CD8-positive, alpha-beta memory T cell (primary cell): ENCODE measurements at places on chromosomes 1 and 21. TPM values are rescaled to one million over a fixed set of nuclear protein-coding genes. Genes with fewer than 3 reads are reported as not detected.

GRCh38 chr1:226990133-226990716, 50.1 kb downstream of the COQ8A start:
- no peak overlapping the region for H3K4me3 ChIP-seq
- DNase-seq, result no peak
- peaks cover 6% of the 10 kb centered on the region for H3K4me1 ChIP-seq
- H3K27me3 ChIP-seq, result no peaks in the 10 kb centered on the region
- H3K27ac ChIP-seq, result peak overlapping the region; percentile 41

DNA sequence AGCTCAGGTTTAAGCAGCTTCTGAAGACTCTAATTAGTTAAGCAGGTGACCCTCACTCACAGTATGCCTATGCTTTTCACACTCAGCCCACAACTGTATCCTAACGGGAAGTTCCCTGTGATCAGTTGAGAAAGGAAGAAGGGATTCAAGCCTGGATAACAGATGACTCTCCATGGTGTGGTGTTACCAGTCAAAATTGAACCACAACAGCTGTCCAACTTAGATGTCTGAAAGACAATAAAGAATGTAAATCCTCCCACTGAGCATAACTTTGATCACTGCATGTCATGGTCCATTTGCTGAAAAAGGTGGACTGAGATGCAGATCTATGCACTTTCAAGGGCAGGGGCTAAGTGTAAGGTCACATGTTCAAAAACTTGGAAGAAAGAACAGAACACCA, 32.3 kb upstream of the DIPK1A start:
- no peaks in the 10 kb centered on the region for H3K27me3 ChIP-seq
- no peak overlapping the region for H3K27ac ChIP-seq
- peaks cover 51% of the 10 kb centered on the region for H3K4me1 ChIP-seq
- no peak for DNase-seq
- H3K4me3 ChIP-seq, result no peak overlapping the region
- H3K36me3 ChIP-seq, result no peaks in the 10 kb centered on the region

Gene CR1L
- total RNA-seq, result not detected

Gene DR1
- total RNA-seq, result 114 TPM

GRCh38 chr1:244917073-244917670, 52.8 kb upstream of the HNRNPU start:
- DNase-seq, result no peak
- peaks cover 5% of the 10 kb centered on the region for H3K4me1 ChIP-seq
- no peaks in the 10 kb centered on the region for H3K36me3 ChIP-seq
- no peak overlapping the region for H3K27ac ChIP-seq
- no peaks in the 10 kb centered on the region for H3K27me3 ChIP-seq
- H3K4me3 ChIP-seq, result no peak overlapping the region

- no peaks in the 10 kb centered on the region for H3K36me3 ChIP-seq
- DNase-seq, result no peak
- no peaks in the 10 kb centered on the region for H3K4me1 ChIP-seq
- H3K4me3 ChIP-seq, result no peak overlapping the region
- no peaks in the 10 kb centered on the region for H3K27me3 ChIP-seq
- H3K27ac ChIP-seq, result no peak overlapping the region
Measured at GRCh38 chr1:79663916-79664315, 657.4 kb upstream of the ADGRL4 start.

GRCh38 chr1:177209357-177209756, 38.6 kb downstream of the BRINP2 start:
- no peaks in the 10 kb centered on the region for H3K36me3 ChIP-seq
- H3K4me3 ChIP-seq, result no peak overlapping the region
- no peaks in the 10 kb centered on the region for H3K4me1 ChIP-seq
- no peak for DNase-seq
- no peak overlapping the region for H3K27ac ChIP-seq

GRCh38 chr21:27104846-27105431, 138.1 kb upstream of the ADAMTS5 start:
- no peak overlapping the region for H3K27ac ChIP-seq
- H3K4me3 ChIP-seq, result no peak overlapping the region
- no peak for DNase-seq

- no peak overlapping the region for H3K27ac ChIP-seq
- no peaks in the 10 kb centered on the region for H3K27me3 ChIP-seq
- H3K36me3 ChIP-seq, result peaks cover 18% of the 10 kb centered on the region
- H3K4me1 ChIP-seq, result no peaks in the 10 kb centered on the region
- no peak overlapping the region for H3K4me3 ChIP-seq
Measured at GRCh38 chr21:32653326-32653901, 41.2 kb upstream of the CFAP298 start.

Gene HFM1
- total RNA-seq, result not detected

GRCh38 chr1:53860967-53861411, 22.9 kb upstream of the NDC1 start:
- no peaks in the 10 kb centered on the region for H3K4me1 ChIP-seq
- H3K4me3 ChIP-seq, result no peak overlapping the region
- peaks cover 12% of the 10 kb centered on the region for H3K36me3 ChIP-seq
- H3K27me3 ChIP-seq, result no peaks in the 10 kb centered on the region

GRCh38 chr1:50633465-50633864, 210.2 kb upstream of the DMRTA2 start:
- no peak for DNase-seq
- H3K4me3 ChIP-seq, result no peak overlapping the region
- no peaks in the 10 kb centered on the region for H3K27me3 ChIP-seq
- no peaks in the 10 kb centered on the region for H3K36me3 ChIP-seq
- H3K4me1 ChIP-seq, result no peaks in the 10 kb centered on the region

Gene PDPN
- 0.20 TPM for total RNA-seq

GRCh38 chr21:29748391-29749167, 191.2 kb downstream of the GRIK1 start:
- H3K36me3 ChIP-seq, result no peaks in the 10 kb centered on the region
- no peak overlapping the region for H3K4me3 ChIP-seq
- no peak overlapping the region for H3K27ac ChIP-seq
- H3K27me3 ChIP-seq, result no peaks in the 10 kb centered on the region
- DNase-seq, result no peak
- no peaks in the 10 kb centered on the region for H3K4me1 ChIP-seq

- no peaks in the 10 kb centered on the region for H3K27me3 ChIP-seq
- H3K4me3 ChIP-seq, result no peak overlapping the region
- DNase-seq, result no peak
- H3K36me3 ChIP-seq, result no peaks in the 10 kb centered on the region
- H3K4me1 ChIP-seq, result no peaks in the 10 kb centered on the region
Measured at GRCh38 chr1:222167896-222168295, 380.0 kb downstream of the HHIPL2 start.

Gene STYXL2
- total RNA-seq, result not detected

DNA sequence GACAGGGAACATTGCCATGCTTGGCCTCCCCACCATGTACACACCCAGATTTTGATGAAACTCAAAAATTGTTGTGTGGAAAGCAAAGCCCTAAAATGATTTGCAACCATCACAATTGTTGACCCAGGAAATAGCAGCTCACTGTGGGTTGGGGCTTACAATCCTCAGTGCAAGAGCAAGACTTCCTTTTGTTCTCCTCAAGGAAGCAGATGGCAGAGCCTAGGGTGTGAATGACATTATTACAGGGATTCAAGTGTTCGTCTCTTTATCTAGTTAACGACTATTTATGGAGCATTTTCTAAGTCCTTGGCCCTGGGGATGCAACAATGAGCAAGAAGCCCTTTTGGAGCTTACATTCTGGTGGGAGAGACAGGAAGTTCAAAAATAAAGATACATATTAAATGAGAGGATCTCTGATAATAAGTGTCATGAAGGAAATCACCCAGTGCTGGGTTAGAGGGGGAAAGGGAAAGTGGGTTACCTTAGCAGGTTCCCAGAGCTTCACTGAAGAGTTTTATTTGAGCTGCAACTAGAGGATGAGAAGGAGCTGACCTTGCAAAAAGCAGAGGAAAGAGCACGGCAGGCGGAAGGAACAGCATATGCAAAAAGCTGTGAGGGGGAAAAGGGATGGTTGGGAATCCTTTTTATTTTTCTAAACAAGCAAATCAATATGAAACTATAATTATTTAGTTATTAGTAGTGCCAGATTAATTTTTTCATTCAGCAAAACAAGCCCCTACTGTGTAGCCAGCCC, 38.5 kb upstream of the ID3 start:
- H3K36me3 ChIP-seq, result no peaks in the 10 kb centered on the region
- H3K4me1 ChIP-seq, result peaks cover 100% of the 10 kb centered on the region
- no peak for DNase-seq

Gene DYNLT5
- not detected for total RNA-seq

Gene KRTAP19-2
- total RNA-seq, result not detected

Gene PPIAL4G
- total RNA-seq, result 0.44 TPM

Gene TMPRSS2
- not detected for total RNA-seq

Gene CYP4A11
- not detected for total RNA-seq

GRCh38 chr21:44427241-44428120, 27.8 kb upstream of the LRRC3 start:
- no peaks in the 10 kb centered on the region for H3K36me3 ChIP-seq
- DNase-seq, result no peak
- H3K4me3 ChIP-seq, result no peak overlapping the region
- H3K27me3 ChIP-seq, result no peaks in the 10 kb centered on the region
- no peak overlapping the region for H3K27ac ChIP-seq

Gene DHCR24
- 54.6 TPM for total RNA-seq

- no peaks in the 10 kb centered on the region for H3K27me3 ChIP-seq
- H3K36me3 ChIP-seq, result no peaks in the 10 kb centered on the region
- no peak overlapping the region for H3K4me3 ChIP-seq
- no peak overlapping the region for H3K27ac ChIP-seq
- DNase-seq, result no peak
- H3K4me1 ChIP-seq, result no peaks in the 10 kb centered on the region
Measured at GRCh38 chr1:174769961-174770549, 229.7 kb upstream of the CACYBP start.

DNA sequence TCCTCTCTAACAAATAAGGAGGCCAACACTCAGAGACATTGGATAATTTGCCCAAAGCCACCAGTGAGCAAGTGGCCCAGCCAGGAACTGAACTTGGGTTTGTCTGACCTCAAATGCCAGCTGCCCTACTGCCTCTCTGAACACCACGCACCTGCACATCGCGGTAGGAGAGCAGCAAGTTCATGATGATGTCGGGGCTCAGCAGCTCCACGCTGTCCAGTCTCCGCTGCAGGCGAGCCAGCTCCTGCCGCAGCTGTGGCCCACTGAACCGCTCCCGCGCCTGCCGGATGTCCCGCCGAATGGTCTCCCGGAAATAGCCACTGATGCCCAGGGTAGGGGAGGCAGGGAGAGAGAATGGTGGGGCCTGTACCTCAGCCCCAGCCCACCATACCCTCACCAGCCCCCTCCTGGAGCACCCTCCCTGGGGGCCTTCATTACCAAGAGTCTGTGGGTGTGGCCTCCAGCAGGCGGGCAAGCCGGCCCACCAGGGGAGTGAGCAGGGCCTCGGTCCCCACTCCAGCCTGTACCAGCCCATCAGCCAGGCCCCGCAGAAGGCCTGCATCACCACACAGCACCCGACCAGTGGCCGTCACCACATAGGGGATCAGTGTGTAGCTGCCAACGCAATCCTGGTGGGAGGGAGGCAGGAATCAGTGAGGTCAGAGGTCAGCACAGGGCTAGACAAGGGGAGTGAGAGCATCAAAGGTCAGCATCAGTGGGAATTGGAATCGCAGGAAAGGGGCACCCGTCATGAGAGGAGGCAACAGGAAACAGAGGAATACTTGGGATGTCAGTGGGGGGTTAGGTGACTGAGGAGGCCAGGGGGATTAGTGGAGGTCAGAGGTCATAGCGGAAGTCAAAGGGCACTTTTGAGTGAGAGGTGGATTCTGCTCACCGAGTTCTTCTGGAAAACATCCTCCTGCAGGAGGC, 2.7 kb downstream of the MAP3K6 start:
- peaks cover 30% of the 10 kb centered on the region for H3K4me1 ChIP-seq
- no peak overlapping the region for H3K4me3 ChIP-seq
- H3K27ac ChIP-seq, result no peak overlapping the region
- no peaks in the 10 kb centered on the region for H3K27me3 ChIP-seq
- H3K36me3 ChIP-seq, result no peaks in the 10 kb centered on the region

DNA sequence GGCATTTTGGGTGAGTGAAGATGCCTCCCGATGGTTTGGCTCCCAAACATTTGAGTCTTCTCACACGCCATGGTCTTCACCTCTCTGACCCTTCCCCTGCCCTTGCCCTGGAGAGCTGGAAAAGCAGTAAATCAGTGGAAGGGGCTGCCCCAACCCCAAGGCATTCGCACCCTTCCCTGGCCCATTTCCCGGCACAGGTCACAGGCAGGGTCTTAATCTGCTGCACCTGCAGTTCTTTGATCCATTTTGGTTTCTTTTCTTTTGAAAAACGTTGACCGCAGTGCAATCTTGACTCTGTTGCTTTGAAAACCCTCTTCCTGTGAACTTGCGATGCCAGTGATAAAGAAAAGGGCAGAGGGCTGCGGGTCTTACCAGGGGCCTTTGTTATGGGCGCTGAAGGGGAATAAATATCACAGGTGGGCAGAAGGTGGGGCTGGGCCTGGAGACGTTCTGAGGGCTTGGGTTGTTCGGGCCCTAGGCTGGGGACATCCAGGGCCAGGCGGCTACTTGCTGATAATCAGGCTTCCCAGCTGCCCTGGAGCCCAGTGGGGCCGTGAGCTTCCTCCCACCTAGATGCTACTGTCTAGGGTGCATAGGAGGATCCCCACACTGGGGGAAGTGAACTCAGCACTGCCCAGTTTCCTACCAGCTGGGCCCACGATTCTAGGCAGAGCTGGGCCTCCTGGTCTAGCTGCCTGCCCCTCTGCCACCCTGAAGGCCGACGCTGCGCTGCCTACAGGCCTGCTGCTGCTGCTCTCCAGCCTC, 38.6 kb upstream of the EPS8L3 start:
- peaks cover 77% of the 10 kb centered on the region for H3K4me1 ChIP-seq
- peak; percentile 19 for DNase-seq
- H3K4me3 ChIP-seq, result peak overlapping the region; percentile 48
- no peaks in the 10 kb centered on the region for H3K27me3 ChIP-seq
- H3K36me3 ChIP-seq, result no peaks in the 10 kb centered on the region

GRCh38 chr1:206841609-206842323, 23.7 kb upstream of the IL20 start:
- no peak overlapping the region for H3K27ac ChIP-seq
- H3K36me3 ChIP-seq, result no peaks in the 10 kb centered on the region
- no peaks in the 10 kb centered on the region for H3K27me3 ChIP-seq
- H3K4me1 ChIP-seq, result no peaks in the 10 kb centered on the region
- DNase-seq, result no peak

Gene NBPF3
- total RNA-seq, result 5.5 TPM

DNA sequence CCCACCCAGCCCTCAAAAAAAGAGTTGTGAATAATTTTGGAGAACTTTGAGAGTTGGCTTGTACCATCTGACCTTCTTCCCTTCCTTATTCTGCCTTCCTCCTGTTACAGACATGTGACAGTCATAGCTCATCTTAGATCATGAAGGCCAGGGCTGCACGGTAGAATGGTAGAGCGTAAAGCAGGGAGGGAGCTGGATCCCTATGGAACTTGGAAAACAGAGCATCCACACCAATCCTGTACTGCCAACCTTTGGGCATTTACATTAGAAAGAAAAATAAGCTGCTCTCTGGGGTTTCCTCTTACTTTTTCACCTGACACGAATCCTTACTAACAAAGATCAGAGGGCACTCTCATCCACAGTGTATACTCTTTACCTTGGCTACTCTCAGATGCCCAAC, 121.5 kb downstream of the GPR52 start:
- DNase-seq, result no peak
- H3K27ac ChIP-seq, result no peak overlapping the region
- no peaks in the 10 kb centered on the region for H3K36me3 ChIP-seq

- H3K27me3 ChIP-seq, result no peaks in the 10 kb centered on the region
- no peak overlapping the region for H3K27ac ChIP-seq
- no peaks in the 10 kb centered on the region for H3K36me3 ChIP-seq
Measured at GRCh38 chr1:153087652-153088051, 6.7 kb downstream of the SPRR2E start.

- no peaks in the 10 kb centered on the region for H3K36me3 ChIP-seq
- H3K4me1 ChIP-seq, result no peaks in the 10 kb centered on the region
- H3K4me3 ChIP-seq, result no peak overlapping the region
- no peak for DNase-seq
Measured at GRCh38 chr1:4000811-4001251, 100.8 kb upstream of the C1orf174 start.

Gene NLRP3
- total RNA-seq, result 1.8 TPM

- no peak overlapping the region for H3K27ac ChIP-seq
- H3K36me3 ChIP-seq, result no peaks in the 10 kb centered on the region
- DNase-seq, result no peak
- H3K4me3 ChIP-seq, result no peak overlapping the region
Measured at GRCh38 chr1:88311907-88312306, 372.2 kb upstream of the PKN2 start.
